ENCODE measurements at places on chromosomes 6 and 20.
A peak's percentile ranks its signal among the peaks of the same experiment; 100 is the strongest.

DNA sequence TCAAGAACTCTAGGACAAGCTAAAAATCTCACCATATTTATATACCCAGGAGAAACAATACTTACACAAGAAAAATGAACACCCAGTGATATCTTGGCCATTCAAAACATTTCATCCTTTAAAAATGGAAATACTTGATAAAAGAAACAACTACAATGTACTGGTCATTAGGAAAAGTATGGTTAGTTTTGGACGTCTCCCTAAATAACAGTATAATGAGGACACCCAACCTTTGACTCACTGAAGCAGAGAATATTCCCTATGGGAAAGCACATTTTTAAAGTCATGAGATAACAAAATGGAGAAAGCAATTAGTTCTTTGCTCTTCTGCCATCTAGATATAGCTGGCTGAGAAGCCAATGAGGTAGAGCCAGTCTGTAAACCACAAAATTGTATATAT is 164.4 kb downstream of the TBX18 start:
- DNase-seq: no peak

DNA sequence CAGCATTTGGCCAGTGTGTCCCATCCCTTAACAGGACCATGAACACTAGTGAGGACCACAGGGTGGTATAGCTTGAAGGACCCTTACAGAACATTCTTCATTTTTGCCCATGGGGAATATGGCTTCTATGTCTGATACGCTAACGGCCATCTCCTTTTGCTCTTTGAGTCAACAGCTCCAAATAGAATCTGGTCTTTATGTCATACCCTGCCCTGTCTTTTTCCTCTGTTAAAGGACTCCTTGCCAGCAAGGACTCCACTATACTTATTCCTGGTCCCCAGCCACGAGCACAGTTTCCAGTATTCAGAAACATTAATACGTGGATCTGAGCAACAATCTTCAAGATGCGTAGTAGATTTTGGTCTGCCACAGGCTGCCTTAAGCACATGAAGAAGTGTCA is 22.5 kb downstream of the SERPINB1 start:
- no peak for DNase-seq

- DNase-seq: no peak
These were observed 30.0 kb downstream of the BRPF3 start for GRCh38 chr6:36226438-36227047.

DNA sequence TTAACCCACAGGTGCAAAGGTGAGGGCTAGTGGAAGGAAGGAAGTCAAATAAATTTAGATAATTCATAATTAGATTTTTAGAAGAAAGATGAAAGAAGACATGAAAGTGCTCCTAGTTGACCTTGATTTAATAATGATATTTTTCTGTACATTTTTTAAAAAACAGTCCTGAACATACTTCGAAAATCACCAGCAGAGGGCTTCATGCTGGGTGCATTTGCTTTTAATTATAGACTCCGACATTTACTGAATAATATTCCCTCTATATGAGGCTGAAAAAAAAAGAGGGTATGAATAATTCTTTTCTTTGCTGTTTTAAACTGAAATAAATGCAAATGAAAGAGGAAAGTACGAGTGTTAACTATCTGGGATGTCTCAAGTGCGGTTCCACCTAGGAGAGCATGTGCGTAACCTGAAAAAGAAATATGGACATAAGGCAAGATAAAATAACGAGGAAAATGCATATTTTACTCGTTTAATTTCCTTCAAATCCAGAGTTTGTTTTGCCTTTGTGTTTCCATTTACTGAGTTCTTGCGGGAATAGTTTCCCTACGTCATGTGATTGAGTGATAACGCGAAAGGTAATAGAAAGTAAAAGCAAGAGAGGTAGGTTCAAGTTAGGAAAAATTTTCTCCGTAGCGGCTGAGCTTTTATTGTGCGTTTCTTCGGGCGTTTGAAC is 3.1 kb upstream of the TFAP2B start:
- DNase-seq: no peak

DNA sequence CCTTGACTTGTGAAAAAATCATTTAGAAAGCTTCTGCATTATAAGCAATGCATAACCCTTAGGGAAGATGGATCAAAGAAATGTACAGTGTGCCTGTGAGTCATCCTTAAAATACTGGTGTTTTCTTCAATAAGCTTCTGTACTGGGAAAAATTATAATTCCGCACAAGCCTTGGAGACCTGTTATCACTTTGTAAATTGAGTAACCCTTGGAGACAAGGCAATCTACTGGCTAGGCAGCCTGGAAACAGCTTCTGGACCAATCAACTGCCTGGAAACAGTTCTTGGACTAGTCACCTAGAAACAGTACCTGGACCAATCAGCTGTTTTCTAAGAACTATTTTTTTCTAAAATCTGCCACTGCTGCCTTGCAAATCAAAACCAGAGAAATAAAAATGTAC is 25.8 kb upstream of the RNGTT start:
- no peak for DNase-seq

DNA sequence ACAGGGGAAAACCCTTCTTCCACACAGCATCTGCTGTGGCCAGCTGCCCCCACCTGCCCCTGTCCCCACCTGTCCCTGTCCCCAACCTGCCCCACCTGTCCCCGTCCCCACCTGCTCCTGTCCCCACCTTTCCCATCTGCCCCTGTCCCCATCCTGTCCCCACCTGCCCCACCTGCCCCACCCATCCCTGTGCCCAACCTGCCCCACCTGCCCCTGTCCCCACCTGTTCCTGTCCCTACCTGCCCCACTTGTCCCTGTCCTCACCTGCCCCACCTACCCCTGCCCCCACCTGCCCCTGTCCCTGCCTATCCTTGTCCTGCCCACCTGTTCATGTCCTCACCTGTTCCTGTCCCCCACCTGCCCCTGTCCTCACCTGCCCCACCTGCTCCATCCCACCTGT is 6.4 kb upstream of the MYT1 start:
- no peak for DNase-seq

- no peak for DNase-seq
These were observed 57.2 kb upstream of the MTRF1L start for GRCh38 chr6:153059757-153060156.

- DNase-seq: no peak
These were observed 23.3 kb downstream of the RAMACL start for GRCh38 chr6:166563200-166563599.

DNA sequence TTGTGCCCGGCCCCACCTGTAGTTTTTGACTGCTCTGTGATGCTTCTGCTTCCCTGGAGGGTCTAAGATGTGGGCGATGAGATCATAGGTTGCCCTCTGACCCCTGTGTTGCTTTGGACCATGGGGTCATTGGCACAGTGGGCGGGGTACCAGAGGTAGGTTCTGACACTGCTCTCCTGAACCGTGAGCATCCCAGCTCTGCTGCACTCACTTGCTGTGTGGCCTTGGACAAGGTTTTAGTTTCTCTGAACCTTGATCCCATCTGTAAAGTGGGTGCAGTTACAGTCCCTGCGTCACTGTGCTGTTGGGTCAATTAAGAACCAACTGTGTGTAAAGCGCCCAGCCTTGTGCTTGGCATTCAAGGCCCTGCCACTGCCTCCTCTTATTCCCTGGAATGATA is 30.9 kb downstream of the SRC start:
- DNase-seq: no peak

DNA sequence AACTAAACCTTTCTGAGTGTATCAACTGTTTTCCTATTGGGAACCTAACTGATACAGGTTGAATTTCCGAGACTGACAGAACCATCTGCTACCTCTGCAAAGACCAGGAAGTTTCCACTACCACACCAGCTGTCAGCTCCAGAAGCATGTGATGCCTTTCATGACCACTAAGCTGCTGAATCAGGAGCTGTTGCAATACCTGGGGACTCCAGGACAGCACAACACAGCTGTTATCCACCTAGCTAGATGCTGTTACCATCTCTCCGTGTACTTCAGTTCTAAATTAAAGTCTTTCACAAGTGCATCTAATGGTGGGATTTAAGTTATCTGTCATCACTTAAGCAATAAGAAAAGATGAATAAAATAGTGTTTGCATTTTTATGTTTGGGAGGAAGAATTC is 158.2 kb upstream of the IMPG1 start:
- peak; percentile 32 for DNase-seq

DNA sequence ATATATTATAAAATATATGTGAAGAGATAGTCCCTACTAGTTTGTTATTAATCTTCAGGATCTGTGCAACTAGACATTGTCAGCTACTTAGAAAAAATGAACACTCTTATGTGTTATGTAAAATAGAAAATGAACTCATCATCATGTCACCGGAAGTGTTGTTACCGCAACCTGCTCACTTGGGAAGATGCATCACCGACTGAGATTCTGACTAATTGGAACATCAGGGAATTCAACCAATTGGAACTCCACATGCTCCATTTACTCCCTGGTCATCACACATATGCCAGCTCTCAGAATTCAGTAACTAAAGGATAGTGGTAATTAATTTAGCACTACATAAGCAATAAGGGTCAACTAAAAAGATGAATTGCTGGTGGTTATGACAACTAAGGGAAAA is 16.7 kb upstream of the B3GAT2 start:
- no peak for DNase-seq

- no peak for DNase-seq
These were observed 102.9 kb upstream of the PRL start for GRCh38 chr6:22399693-22400092.

DNA sequence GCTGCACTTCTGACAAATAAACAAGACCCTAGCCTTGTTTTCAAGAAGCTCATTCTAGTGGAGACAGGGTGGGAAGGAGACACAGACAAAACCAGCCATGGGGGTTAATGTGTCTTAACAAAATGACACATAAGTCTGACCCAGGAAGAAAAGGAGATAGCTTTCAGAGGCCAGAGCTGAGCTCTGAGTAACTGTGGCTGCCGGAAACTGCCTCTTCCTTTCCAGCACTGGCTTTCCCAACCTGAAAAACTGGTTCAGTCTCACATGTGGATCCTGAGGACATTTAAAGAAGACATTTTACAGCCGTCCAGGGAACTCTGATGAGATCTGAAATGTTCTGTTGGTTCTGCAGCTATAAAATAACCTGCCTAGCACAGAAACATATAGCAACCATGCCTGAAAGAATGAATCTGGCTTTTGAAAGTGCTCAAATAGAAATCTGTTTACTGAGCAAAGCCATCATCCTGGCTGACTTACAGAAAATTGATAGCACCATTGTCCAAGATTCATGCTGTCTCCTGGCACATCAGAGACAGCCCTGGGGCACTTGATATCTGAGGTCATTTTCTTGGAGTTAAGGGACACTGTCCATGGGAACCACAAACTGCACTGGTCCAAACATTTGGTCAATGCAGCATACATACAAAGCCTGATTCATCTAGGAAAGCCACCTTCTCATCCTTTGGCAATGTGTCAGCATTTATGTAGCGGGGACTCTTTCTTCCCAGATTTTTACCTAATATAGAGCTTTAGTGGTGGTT is 83.2 kb upstream of the PAX1 start:
- DNase-seq: no peak

DNA sequence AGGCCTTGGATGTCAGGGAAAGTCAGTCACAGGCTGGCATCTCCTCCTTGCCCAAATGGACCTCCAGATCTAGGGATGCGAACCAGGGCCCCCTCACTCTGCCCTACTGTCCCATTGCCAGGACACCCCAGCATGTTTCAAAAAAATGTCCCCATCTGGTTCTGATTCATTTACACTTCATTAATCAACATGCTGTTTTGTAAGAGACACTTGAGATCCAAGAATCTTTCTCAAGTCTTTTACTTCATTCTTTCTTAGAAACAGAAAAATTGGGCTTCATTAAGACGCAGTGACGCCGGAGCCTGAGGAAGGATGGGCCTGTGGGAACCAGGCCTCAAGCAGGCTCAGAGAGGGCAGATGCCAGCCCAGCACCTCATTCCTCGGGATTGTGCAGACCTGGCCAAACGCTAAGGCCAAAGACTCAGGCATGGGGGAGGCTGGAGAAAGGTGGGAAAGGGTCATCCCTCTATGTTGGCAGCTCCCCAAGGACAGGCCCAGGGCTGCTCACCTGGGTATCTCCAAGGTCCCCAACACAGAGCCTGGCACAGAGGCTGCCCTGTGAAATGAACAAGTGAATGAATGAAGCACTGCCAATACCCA is 3.8 kb downstream of the RSPO4 start:
- DNase-seq: no peak

GRCh38 chr6:32700391-32701040 is 34.1 kb upstream of the HLA-DQB1 start:
- peak; percentile 28 for DNase-seq

- DNase-seq: no peak
These were observed 6.0 kb downstream of the FUCA2 start for GRCh38 chr6:143505537-143505936.

DNA sequence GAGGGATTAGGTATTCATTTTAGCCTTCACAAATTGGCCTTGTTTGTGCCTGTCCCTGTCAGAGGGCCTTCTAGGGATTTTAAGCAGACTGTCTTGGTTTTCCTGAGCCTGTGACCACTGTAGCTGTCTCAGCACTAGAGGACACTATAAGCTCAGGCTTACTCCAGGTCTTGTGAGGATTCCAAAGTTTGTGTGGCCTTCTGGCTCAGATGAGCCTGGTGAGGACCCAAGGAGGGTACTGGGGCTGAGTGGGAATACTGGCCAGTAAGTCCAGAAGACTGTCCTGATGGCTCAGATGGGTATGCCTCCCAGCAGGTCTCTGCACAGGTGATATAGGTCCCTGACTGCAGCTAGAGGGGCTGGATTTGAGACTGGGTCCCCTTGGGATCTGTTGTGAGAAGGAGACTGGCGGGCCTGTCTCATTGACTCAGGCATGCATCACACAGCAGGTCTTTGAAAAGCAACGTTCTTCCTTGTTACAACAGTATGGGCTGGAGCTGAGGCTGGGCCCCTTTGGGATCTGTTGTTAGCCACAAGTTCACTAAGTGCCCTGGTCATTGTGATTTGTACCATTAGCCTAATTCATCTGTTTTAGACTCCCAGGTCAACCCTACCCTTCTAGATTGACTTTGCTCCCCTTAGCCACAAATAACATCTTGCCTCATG is 26.3 kb upstream of the TFB1M start:
- DNase-seq: no peak

GRCh38 chr6:155254139-155254538 is 9.7 kb upstream of the CLDN20 start:
- DNase-seq: no peak

GRCh38 chr6:23989885-23990533 is 136.0 kb upstream of the NRSN1 start:
- no peak for DNase-seq

DNA sequence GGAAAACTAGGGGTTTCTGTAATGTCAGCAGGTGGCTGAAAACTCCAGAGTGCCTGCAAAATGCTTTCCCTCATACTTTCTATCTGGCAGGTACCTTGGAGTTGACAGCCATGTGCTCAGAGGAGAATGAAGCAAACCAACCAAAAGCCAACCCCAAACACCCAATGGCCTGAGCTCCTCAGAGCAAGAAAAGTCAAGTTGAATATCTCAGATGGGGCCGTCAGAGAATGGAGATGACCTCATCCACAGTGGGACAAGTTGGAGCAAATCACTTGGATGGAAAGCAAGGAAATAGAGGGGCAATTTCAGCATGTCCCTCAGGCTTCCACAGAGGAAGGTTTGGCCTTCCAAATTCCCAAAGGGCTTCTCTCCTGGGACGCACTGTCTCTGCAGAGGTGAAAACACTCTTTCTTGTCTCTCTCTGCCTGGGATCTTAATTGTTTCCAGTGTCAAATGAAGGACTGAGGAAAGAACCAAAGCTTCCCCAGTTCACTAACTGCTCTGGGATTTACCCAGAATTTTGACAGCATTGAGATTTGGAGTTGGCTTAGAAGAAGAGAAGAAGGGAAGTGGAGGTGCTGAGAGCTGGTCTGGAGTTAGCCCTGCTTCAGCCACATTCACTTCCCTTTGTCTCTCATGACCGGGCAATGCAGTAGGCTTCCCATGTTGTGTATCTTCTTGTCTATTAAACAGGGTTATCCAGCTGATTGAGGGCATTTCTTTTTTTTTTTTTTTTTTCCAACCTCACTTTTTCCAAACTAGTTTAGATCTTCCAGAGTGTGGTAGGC is 42.2 kb downstream of the PRND start:
- DNase-seq: no peak

GRCh38 chr6:143074101-143074500 is 13.4 kb downstream of the AIG1 start:
- DNase-seq: no peak
